ENCODE measurements at places on chromosomes 16 and 17.

DNA sequence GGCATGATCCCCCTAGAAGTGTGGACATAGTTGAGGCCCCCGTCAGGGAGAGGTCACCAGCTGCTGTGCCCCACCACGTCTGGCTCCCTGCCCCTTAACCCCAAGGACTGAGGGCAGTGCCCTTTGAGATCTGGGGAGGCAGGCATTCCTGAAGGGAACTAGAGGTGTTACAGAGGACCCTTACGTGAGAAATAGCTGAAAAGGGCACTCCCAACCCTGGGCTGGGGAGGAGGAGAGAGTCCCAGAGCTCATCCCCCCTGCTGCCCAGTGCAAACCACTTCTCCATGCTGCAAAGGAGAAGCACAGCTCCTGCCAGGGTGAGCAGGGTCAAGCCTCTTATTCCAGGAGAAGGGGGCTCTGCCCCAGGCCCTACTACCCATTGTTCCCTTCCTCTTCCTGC, 10.3 kb upstream of the MINK1 start:
- no peak for DNase-seq

GRCh38 chr16:4749700-4750257, 15.4 kb downstream of the DNAAF8 start:
- DNase-seq, result no peak

GRCh38 chr17:7774055-7774521, 56.5 kb downstream of the DNAH2 start:
- DNase-seq, result no peak

- DNase-seq, result no peak
Observed at GRCh38 chr16:88069397-88070168, 118.3 kb downstream of the BANP start.

DNA sequence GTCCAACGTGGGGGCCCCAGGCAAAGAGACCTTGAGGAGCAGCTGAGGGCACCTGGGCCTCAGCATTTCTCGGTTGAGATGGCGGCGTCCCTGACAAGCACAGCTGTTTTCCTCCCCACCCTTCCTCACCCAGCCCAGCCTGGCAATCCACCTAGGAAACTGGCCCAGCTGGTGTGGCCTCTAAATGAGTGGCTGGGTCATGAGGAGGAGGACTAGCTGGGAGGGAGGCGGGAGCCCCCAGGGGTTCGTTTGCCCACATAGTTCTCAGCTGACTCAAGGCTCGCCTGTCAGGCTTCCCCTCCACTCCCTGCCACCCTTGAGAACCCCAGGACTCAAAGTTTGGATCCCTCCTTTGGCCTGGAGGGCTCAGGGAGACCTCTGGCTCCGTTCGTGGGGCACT, 5.9 kb downstream of the RNF222 start:
- no peak for DNase-seq

Measured in activated naive CD8-positive, alpha-beta T cell treated with anti-CD3 and anti-CD28 coated beads, Interleukin-2, amount 50 U/mL, for 16 hours (primary cell).